Vagina (tissue), 2 donors: ENCODE measurements at places on chromosomes 11 and 22. TPM values are rescaled to one million over a fixed set of nuclear protein-coding genes. Genes with fewer than 3 reads are reported as not detected.

- DNase-seq = no peak
These were observed 1.8 kb upstream of the PKP3 start for GRCh38 chr11:392102-392777.

DNA sequence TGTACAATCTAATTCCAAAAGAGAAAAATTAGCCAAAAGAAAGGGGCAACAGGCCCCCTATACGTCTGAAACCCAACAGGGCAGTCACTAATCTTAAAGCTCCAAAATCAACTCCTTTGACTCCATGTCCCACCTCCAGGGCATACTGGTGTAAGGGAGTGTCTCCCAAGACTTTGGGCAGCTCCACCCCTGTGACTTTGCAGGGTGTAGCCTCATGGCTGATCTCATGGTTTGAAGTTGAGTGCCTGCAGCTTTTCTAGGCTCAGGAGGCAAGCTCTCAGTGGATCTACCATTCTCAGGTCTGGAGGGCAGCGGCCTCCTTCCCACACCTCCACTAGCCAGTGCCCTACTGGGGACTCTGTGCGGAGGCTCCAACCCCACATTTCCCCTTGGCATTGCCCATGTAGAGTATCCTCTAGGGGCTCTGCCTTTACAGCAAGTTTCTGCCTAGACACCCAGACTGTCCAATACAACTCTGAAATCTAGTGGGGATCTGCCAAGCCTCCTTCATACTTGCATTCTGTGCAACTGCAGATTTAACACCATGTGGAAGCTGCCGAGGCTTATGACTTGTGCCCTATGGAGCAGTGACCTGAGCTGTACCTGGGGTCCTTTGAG, 94.5 kb downstream of the TRIM29 start:
- DNase-seq = peak; percentile 79

- DNase-seq = no peak
These were observed 6.4 kb downstream of the ELFN2 start for GRCh38 chr22:37420686-37421467.

GRCh38 chr11:90564531-90564930, 341.7 kb upstream of the CHORDC1 start:
- no peak for DNase-seq

Gene OR5D16
- not detected for total RNA-seq
